Activated CD4-positive, alpha-beta T cell treated with anti-CD3 and anti-CD28 coated beads, Interleukin-2, amount 10 ng/mL, durations not matched to agents 7 days and 5 days (primary cell): ENCODE measurements at places on chromosomes 1 and 21. TPM values are rescaled to one million over a fixed set of nuclear protein-coding genes. Genes with fewer than 3 reads are reported as not detected.

DNA sequence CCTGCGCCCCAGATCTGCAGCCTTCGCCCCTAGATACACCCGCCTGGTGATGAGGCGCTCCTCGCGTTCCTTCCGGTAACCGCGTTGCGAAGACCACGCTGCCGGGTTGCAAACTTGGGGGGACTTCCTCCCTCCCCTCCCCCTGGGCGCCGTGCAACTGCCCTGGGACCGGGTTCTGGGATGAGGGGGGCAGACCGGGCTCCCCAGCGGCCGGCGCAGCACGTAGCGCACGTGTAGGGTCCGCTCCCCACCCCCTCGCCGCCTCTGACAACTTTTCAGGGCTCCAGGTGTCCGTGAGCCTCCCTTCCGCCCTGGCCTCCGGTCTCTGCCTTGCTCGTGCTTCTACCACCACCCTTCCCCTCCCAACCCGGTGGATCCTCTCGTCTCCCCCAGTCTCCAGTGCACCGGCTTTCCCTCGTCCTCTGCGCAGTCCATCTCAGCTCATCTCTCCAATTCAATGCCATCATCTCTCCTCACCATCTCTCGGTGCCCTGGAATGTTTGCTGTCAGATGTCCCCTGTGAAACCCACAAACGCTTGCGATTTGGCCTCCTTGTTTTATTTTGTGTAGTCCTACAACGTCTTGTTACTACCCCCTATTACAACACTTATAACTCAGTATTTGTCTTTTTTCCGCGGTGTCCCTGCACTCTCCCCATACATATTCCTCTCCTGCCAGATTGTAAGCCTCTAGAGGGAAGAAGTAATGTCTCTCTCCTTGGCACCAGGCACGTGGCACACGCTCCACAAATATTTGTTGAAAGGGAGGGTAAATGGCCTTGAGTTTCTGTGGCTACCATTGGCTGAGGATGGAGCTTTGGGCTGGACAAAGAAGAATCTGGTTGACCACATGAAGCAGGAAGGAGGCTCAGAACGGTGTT is 782 bp downstream of the PCAT6 start:
- H3K36me3 ChIP-seq, result peaks cover 3% of the 10 kb centered on the region
- peak overlapping the region; percentile 91 for H3K4me3 ChIP-seq
- peak overlapping the region; percentile 89 for H3K27ac ChIP-seq
- DNase-seq, result peak; percentile 37
- peaks cover 39% of the 10 kb centered on the region for H3K27me3 ChIP-seq

The MATN1 gene
- total RNA-seq, result not detected

GRCh38 chr1:234018816-234019215 is 114.3 kb downstream of the SLC35F3 start:
- no peak overlapping the region for H3K27ac ChIP-seq
- no peaks in the 10 kb centered on the region for H3K4me1 ChIP-seq
- peaks cover 8% of the 10 kb centered on the region for H3K27me3 ChIP-seq
- DNase-seq, result no peak

The C1orf94 gene
- total RNA-seq, result not detected

The SPATA46 gene
- total RNA-seq, result not detected

GRCh38 chr1:41322835-41323234 is 38.4 kb upstream of the FOXO6 start:
- H3K4me3 ChIP-seq, result no peak overlapping the region
- H3K36me3 ChIP-seq, result no peaks in the 10 kb centered on the region
- DNase-seq, result no peak
- H3K27ac ChIP-seq, result no peak overlapping the region
